ENCODE measurements at places on chromosomes 7 and 10.

DNA sequence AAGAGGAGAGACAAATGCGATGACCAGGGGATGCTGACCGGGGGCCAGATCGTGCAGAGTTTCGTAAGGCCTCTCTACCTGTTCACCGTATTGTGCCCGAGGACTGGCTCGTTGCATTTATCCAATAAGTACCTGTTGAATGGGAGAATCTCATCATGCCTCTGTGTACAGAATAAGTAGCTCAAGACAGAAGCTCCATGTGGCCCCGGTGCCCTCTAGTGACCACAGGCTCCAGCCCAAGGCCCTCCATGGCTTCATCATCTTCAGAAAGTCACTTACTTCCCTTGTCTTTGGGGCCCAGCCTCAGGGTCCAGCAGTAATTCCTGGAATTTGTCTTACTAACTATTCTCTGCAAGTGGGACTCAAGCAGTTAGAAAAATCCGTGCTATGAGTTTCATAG lies 151.0 kb downstream of the CHN2 start:
- no peak overlapping the region for H3K4me3 ChIP-seq
- no peak overlapping the region for H3K27ac ChIP-seq
- peak; percentile 50 for DNase-seq
- H3K4me1 ChIP-seq, result no peaks in the 10 kb centered on the region
- peaks cover 4% of the 10 kb centered on the region for H3K27me3 ChIP-seq

DNA sequence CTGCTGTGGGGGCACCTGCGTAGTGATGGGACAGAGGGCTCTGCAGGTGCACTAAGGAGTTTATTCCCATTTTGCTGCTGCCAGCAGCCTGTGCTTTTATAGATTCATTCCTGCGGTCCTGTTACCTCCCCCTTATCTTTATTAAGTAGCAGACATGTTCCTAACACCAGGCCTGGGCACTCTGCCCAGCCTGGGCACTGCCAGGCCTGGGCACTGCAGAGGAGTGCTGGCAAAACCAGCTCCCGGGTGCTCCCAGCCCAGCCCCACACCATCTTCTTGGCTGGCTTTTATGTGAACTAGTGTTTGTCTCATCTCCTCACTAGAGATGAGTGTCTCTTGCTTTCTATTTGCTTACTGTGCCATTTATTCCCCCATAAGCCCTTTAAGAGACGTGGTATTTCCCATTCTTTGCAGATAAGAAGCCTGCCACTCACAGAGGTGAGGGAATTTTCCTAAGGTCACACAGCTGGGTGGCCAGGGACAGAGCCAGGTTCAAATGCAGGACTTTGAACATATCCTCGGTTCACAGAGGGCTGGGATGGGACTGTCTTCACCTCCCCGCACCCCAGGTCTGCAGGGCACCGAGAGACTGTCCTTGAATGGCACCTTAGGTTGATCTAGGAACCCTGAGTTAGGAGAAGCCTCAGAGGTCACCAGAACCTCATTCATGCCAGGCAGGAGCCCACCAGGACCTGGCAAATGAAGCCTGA lies 14.6 kb upstream of the DRGX start:
- H3K36me3 ChIP-seq, result no peaks in the 10 kb centered on the region
- H3K27ac ChIP-seq, result no peak overlapping the region
- H3K27me3 ChIP-seq, result peaks cover 31% of the 10 kb centered on the region
- DNase-seq, result no peak

DNA sequence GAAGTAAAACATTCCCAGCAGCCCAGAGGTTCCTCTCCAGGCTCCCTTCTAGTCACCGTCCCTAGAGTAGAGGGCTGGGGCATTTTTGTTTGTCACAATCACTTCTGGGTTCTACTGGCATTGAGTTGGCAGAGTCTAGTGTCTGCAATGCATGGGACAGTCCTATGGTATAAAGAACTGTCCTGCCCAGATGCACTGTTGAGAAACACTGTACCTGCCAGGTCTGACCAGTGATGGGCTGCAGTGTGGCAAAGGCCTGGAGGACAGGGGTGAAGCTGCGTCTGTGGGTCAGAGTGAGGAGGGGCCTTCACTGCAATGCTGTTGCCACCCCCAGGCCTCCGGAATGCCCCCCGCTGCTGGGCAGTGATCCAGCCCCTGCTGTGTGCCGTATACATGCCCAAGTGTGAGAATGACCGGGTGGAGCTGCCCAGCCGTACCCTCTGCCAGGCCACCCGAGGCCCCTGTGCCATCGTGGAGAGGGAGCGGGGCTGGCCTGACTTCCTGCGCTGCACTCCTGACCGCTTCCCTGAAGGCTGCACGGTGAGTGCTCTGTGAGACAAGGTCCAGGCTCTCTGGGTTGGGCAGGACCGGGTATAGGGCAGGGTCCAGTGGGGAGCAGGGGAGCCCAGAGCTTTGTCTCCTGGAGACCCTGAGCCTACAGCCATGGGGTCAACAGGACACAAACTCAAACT lies 14.8 kb downstream of the SMO start:
- no peaks in the 10 kb centered on the region for H3K4me1 ChIP-seq
- no peak overlapping the region for H3K27ac ChIP-seq
- H3K36me3 ChIP-seq, result no peaks in the 10 kb centered on the region
- H3K4me3 ChIP-seq, result no peak overlapping the region

- H3K27me3 ChIP-seq, result peaks cover 2% of the 10 kb centered on the region
- no peaks in the 10 kb centered on the region for H3K36me3 ChIP-seq
- no peak overlapping the region for H3K4me3 ChIP-seq
- H3K27ac ChIP-seq, result no peak overlapping the region
- H3K4me1 ChIP-seq, result no peaks in the 10 kb centered on the region
- no peak for DNase-seq
Measured at GRCh38 chr7:8422177-8422576, 11.2 kb upstream of the NXPH1 start.

- peak overlapping the region; percentile 32 for H3K4me3 ChIP-seq
- peaks cover 91% of the 10 kb centered on the region for H3K36me3 ChIP-seq
- H3K27me3 ChIP-seq, result no peaks in the 10 kb centered on the region
- peak; percentile 41 for DNase-seq
- H3K4me1 ChIP-seq, result peaks cover 72% of the 10 kb centered on the region
Measured at GRCh38 chr7:150463461-150463860, 13.0 kb downstream of the GIMAP8 start.

- no peaks in the 10 kb centered on the region for H3K4me1 ChIP-seq
- H3K27ac ChIP-seq, result no peak overlapping the region
- DNase-seq, result no peak
- H3K4me3 ChIP-seq, result no peak overlapping the region
- peaks cover 3% of the 10 kb centered on the region for H3K27me3 ChIP-seq
Measured at GRCh38 chr10:70937661-70938060, 49.3 kb upstream of the PCBD1 start.

GRCh38 chr10:17200912-17201793 lies at the start of gene TRDMT1:
TSS of gene TRDMT1 (minus strand) at chr10:17201672. CDS start at chr10:17201634, 38 bp downstream.
- no peaks in the 10 kb centered on the region for H3K27me3 ChIP-seq
- peaks cover 54% of the 10 kb centered on the region for H3K4me1 ChIP-seq
- peak; percentile 83 for DNase-seq
- peak within 1 kb of the TSS; percentile 83 for H3K27ac ChIP-seq

GRCh38 chr10:97937054-97937453 lies 87.4 kb downstream of the GOLGA7B start:
- no peaks in the 10 kb centered on the region for H3K36me3 ChIP-seq
- no peak overlapping the region for H3K4me3 ChIP-seq
- no peaks in the 10 kb centered on the region for H3K4me1 ChIP-seq
- no peak overlapping the region for H3K27ac ChIP-seq
- no peak for DNase-seq

DNA sequence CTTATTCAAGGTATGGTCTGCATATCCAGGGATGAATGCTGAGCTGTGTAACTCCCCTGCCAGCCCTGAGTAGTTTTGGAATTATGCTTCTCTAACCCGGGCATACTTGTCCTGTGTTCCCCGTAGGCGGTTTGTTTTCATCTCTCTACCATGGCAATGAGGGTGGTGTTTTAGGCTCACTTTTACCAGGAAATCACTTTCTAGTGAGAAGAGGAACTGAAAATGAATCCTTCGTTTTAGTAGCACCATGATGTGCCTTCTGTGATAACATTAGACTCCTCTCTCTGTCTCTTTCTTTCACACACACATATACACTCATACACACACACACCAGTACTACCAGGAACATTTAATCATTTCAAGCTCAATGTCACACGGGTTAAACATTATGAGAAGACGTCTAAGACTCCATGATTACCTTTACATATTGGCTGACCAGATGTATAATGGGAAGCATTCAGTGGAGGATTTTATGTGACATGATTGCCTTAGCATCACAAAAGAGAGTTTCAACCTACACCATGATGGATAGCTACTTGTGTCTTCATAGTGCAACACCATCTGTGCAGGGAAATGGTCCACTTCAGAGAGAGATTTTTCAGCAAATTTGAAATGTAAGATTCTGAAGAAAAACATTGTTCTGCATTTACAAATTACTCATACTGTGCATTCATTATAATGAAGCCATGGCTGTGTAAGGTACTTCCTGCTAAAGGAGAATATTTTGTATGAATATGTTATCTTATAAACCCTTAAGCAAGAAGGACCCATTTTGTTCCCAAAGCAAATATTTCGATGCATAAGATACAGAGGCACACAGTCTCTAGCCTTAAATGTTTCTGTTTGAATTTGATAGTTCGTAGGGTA lies 31.0 kb upstream of the PFKP start:
- H3K36me3 ChIP-seq, result no peaks in the 10 kb centered on the region
- no peaks in the 10 kb centered on the region for H3K4me1 ChIP-seq
- H3K27ac ChIP-seq, result no peak overlapping the region
- no peak overlapping the region for H3K4me3 ChIP-seq
- peaks cover 14% of the 10 kb centered on the region for H3K27me3 ChIP-seq

All from activated CD8-positive, alpha-beta T cell treated with anti-CD3 and anti-CD28 coated beads, Interleukin-2, amount 10 ng/mL, durations not matched to agents 7 days and 5 days (primary cell).